ENCODE measurements at places on chromosomes 6 and 20.

DNA sequence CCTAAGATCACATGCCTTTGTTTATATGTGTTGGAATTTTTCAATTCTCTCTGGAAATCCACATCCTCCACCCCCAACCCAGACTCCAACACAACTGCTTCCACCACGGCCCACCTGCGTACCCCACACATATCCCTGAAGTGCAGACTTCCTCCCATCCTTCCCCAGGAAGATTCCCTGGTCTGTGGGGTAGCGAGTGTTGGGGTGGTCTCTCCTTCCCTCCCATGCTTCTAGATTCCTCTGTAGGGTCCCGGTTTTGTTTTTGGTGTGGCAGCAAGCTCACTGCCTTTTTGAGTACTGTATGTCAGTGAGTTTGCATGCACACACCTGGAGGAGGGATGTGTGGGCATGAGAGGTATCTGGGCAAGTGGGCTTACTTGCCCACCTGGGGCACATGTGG, 127.6 kb downstream of the MRPL14 start:
- DNase-seq, result no peak

GRCh38 chr6:3026791-3027626, 27.3 kb downstream of the NQO2 start:
- DNase-seq, result no peak

- DNase-seq, result no peak
These were observed 29.0 kb upstream of the TCP11 start for GRCh38 chr6:35170166-35170565.

DNA sequence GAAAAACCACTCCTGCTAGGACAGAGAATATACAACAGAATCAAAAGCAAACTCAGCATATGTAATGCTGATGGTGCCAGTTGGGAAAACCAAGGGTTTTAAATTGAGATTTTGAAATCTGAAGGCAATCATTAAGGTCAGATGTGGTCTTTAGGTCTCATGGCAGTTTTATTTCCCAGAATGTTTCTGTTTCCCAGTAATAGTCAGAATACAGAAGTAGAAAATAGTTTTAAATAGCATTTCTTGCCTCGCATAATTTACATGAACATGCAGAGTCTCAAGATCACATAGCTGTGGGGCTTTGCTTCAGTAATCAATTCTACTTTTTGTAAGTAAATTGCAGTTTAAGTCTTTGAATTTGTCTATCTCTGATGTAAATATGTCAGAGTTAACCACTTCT, 58.1 kb downstream of the RNF144B start:
- no peak for DNase-seq

DNA sequence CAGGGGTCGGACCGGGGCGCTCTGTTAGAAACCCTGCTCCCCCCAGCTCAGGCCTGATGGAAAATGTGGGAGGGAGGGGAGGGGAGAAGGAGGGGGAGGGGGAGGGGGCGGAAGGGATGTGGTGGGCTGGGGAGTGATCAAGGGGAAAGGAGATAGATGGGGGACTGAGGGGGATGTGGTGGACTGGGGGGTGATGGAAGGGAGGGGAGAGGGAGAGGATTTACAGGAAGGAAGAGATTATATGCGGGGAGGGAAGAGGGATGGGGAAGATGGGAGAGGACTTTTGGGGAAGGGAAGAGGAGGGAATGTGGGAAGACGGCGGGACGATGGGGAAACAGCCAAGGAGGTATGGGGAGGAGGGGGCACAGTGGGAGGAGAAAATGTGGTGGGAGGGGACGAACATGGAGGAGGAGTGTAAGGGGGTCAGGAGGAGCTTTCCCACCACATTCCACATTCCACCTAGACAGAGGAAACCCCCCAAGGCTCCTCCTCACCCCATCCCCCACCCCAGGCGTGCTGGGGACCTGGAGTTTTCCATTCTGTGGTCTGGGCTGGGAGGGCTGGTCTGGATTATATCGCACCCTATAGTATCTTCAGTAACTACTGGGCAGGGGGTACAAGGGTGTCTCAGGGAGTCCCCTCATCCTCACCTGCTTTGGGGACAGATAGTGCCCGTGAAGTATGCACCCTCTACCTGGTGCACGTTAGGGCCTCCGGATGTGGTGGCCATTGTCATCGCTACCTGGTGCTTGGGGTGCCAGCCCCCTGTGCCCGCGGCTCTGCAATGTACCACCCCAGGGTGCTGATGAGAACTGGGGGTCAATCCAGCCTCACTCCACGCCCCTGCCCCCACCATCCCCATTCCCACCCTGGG, 578 bp upstream of the PTGIS start:
- DNase-seq, result no peak

- DNase-seq, result no peak
These were observed 12.9 kb upstream of the BEND3 start for GRCh38 chr6:107128175-107128574.

DNA sequence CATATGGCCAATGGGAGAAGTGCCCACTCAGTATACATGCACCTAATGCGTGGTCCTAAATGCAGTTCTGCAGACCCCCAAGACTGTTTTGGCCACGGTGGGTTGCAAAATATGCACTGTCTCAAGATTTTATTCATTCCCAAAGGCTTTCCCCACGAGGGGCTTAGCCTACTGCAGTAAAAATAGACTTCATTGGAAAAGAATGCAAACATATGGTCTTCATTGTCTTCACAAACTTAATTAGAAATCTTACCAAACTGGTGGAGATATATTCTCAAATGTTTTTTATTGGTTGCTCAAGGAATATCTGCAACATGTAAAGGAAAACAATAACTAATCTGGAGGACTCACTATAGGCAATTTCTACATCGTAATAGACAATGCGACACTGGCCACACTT, 31.6 kb upstream of the PRL start:
- no peak for DNase-seq

GRCh38 chr20:23415959-23416583, 5.2 kb downstream of the NAPB start:
- no peak for DNase-seq

DNA sequence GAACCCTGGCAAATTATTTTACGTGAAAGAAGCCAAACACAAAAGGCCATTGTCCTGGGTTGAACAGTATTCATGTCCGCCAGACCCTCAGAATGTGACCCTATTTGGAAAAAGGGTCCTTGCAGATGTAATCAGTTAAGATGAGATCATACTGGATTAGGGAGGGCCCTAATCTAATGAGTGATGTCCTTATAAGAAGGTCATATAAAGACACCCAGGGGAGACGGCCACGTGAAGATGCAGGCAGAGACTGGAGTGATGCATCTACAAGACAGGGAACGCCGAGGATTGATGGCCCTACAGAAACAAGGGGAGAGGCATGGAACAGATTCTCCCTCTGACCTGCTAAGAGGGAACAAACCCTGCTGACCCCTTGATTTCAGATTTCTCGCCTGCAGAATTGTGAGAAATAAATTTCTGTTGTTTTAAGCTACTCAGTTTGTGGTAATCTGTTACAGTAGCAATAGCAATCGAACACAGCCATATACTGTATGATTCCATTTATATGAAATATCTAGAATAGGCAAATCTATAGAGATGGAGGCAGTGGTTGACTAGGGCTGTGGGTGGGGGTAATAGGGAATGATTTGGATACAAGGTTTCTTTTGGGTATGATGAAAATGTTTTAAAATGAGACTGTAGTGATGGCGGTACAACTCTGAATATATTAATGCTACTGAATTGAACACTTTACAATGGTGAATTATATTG, 132.9 kb upstream of the NUP153 start:
- no peak for DNase-seq

DNA sequence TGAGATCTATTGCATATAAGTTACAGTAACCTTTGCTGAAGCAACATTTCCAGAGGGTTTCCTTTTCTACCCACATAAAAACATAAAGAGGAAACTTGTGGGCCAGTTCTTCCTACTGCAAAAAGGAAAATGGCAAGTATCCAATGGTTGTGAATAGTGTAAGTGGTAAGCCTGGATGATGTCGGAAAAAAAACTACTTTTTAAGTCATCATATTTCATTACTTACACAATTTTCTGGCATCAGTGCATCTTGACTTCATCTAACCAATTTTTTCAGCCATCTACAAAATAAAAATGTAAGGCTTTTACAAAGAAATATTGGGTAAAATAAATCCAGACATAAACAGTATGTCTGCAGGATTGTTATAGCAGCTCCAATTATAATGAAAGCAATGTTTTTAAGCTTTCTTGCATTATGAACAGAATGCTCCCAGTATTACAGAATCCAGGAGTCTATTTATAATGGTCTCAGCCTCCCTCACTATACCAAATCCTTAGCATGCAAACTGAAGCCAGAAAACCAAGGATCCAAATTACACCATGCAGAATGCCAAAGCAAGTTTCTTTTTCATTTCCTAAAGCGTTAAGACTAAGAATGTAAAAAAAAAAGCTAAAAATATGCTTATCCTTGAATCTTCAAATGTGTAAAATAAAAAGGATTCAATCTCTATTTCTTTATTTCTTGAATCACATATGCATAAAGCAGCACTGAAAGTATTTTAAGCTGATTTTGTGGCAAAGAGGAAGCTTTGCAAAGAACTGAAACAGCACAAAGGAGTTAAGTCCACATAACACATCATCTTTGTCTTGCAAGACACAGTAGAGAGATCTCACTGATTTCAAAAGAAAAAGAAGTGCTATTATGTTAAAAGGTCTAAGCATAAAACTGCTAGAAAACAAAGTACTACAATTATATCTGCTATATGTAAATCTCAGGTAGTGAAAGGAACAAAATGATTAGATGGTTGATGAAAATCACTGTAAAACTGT, 126.8 kb upstream of the HMGCLL1 start:
- no peak for DNase-seq

DNA sequence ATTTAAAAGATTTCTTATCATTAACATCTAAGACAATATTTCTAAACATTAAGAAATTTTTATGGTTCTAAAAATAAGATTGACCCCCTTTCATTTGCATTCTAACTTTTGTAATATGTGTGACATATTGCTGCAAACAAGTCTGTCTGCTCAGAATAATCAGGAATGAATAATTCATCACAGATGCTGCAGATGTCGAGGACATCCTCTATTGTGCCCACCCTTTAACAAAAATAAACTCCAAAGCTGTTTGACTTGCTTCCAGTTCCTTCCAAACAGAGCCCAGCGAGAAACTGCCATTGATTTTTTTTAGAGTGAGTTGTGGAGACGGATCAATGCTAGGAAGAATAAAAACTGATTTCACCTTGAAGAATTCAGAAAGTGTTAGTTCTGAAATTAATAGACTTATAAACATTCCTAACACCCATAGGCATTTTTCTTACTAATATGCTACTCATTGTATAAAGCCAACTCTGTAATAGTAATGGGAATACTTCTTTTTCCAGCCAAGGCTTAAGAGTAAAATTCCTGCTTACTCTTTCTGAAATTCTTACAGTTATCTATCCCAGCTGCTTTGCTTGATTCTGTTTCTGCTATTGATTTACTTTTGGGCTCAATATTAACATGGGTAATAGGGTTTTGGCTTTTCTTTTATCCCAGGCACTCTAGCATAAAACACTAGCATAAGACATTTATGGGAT, 244.8 kb upstream of the FAM83B start:
- DNase-seq, result no peak

DNA sequence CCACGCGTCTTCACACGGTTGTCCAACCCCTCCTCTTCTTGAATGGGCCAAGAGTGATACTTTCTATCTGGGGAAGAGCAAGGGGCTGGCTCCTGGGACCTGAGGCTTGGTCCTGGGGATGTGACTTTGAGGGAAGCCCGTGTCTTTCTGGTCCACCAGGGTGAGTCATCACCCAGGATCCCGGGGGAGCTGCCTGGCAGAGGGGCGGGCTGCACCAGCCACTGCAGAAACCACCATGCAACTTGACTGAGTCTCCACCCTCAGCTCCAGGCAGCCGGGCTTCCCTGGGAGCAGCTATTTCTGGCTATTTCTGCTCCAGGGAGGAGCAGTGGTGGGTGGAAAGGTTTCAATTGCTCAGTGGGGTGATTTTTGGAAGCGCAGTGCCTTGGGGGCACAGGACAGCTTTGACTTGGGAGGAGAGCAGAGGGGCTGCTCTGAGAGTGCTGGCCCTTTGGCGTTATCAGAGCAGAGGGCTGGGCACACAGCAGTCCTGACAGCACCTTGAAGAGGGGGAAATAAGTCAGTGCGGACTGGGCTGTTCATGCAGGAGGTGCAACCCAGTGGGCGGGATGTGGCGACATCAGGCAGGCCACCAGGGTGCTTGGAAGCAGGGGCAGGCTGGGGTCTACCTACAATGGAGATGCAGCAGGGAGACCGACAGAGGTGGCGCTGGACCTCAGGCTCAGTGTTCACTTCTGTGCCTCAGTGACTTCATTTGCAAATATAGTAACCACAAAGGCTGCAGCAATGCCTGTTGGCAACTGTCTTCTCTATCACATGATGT, 45.1 kb upstream of the FAM83D start:
- DNase-seq, result no peak

DNA sequence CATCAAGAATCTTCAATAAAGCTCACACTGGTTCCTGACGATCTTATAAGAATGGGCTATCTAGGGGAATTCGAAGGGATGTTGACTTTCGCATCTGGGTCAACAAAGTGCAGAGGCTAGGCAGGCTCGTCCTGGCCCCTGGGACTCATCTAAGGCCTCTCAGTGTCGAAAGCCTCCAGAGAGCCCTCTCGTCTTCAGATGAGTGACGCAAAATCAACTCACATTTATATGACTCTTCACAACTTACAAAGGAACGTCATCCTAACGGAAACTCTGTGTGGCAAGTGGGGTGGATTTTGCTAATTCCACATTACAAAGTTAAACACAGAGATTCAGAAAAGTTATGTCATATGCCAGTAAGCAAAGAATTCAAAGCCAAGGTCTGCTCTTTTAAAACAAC, 270.5 kb upstream of the EXOC2 start:
- DNase-seq, result no peak

DNA sequence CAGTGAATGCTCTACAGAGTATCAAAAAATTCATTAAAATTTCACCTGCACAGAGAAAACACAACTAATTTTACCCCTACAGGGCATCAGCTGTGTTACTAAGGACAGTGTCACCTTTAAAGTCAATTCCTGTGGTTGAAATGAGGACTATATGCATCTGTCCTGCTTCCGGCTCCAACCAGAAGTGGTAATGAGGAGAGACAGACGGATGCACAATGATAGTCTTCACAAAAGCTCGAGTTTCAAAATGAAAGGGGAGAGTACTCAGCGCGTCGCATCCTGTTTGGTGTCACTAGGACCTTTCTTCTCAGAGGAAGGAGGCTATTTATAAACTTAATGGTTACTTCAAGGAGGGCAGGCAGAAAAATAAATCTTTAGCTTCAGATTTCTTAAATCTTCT, 86.5 kb downstream of the LYRM4 start:
- no peak for DNase-seq

- no peak for DNase-seq
These were observed 2.8 kb downstream of the RPS6KA2 start for GRCh38 chr6:166624275-166624674.

DNA sequence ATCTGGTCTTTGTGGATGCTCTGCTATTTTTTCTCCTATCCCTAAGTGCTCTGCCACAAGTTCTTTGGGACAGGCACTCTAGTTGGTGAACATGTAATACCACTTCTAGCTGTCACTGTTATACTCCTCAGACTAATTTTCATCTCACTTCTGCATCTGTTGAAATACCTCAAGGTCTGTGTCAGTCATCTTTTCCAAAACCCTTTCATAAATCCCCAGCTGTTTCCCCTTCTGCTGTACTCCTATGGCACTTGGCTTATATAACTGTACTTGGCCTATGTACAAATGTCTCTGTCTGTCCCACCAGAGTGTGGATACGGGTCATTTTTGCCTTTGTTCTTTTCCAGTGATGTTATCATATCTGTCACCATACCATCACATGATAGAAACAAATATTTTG, 124.2 kb downstream of the FHL5 start:
- no peak for DNase-seq

GRCh38 chr6:11744753-11745152, 33.9 kb downstream of the ADTRP start:
- peak; percentile 62 for DNase-seq

All from omental fat pad (tissue), 4 donors.